ENCODE measurements at places on chromosomes 1 and 21.

DNA sequence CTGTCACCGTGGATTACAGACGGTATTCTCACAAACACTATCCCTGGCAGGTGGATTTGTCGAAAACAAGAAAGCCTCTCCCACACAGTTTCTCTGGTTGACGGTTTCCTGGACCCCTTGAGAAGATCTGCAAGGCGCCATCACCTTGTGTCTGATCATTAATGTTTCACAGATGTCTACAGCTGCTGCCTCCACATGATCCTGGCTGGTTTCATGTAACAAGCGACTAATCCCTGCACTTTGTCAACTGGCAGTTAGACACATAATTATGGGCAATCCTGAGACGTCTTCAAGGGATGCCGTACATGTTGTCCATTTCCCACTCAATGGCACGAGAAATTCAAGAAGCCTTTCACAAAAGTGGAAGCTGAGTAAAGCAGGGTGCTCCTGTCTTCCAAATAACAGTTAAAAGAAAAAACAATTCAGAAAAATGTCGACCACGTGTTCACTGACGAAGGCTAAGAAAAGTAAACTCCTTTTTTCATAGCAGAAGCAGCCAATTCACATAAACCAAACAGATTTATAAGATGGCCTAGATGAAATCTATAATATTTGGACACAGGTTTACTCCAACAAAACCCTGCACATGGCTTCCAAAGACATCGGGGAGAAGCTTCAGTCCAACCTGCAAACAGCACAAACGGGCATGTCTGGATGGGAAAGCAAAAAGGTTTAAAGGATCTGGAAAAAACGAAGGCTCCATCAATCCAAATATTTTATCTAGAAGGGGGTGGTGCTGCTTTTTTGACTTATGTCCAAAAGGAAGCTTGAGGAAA is 52.2 kb downstream of the CAPZB start:
- no peak for DNase-seq

DNA sequence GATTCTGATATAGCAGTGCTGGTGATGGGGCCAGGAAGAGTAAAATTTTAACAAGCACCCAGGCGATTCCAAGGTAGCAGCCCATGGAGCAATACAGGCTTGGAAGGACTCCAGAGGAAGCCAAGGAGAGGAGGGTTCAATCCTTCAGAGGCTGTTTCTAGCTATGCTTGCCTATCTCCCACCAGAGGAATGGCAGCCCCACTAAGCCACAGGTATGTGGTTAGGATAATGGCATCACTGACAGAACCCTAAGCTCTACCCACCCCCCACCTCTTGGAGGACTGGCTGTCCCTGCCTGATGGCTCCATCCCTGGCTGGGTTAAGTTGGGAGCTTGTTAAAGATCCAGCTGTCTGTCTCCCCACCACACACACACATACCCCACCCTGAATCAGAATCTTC is 19.3 kb upstream of the PTAFR start:
- no peak for DNase-seq

DNA sequence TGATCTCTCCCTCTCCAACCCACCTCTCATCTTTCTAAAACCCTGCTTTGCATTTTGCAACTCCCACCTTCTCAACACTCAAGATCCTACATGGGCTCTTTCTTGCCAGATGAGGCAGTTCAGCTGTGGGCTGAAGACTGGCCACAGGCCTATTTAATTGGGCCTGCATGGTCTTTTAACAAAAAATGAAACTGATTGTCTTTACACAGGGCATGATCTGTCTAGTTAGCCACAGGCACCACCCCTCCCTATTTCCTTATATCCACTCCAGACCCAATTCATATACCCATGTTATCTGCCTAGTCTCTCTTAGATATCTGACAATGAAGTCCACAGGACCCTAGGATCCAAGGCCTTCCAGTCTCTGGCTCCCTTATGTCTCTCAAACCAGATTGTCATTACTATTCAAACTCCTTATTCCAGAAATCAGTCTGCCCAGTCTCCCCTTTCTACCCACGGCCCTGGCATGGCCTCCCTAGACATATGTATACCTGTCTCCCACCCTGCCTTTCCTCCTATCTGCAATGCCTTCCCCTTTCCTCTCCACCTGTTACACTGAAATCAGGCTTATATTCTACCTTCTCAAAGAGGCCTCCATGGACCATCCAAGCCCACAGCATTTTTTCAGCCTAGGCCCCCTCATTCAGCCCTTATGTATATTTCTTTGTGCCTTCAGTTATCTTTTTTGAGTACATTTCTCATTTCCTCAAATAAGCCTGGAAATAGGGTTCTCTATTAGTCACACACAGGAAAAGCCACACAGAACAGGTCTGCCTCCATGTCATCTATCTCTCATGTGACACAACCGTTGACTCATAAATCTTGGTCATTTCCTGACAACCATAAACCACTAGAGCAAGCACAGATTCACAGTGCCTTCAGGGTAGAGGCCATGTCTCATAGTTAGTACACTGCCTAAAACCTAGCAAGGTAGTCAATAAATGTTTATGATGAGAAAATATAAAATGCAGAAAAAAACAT is 39.0 kb downstream of the LPAR3 start:
- DNase-seq: no peak

- no peak for DNase-seq
Measured at GRCh38 chr1:170660871-170661645, 2.9 kb upstream of the PRRX1 start.

- no peak for DNase-seq
Measured at GRCh38 chr1:79322511-79323027, 316.0 kb upstream of the ADGRL4 start.

DNA sequence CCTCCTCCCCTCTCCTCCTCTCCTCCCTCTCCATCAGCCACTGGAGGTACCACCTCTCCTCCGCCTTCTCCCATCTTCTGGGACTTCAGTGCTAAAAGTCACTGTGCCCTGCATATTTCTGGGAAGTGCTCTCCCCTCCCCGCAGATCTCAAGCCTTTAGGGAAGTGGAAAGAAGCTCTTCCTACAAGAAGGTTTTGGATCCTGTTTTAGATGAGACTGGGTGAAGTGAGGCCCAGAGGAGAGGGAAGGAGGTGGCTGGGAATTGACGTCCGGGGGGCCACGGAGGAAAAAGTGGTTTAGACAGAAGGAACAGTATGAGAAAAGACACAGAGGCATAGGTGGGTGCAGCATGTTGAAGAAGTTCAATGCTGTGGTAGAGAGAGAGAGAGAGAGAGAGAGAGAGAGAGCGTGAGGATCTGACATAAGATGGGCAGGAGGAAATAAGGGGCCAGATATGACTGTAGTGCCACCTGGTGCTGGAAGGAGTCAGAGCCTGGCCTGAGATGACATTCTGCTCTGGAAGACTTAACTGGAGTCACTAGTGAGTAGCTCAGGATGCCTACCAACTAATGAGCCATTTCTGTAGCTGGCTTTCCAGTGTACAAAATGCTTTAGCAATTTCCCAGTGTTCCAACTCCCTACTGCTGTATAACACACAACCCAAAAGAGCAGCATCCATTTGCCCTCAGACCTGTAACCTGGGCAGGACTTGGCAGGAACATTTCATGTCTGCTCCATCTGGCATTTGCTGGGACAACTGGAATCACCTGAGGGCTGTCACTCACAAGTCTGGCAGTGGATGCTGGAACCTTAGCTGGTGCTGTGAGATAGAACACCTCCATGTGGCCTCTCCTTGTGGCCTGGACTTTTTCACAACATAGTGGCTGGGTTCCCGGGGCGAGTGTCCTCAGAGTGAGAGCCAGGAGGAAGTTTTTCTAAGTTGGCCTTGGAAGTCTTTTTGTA is 16.6 kb upstream of the ZSCAN20 start:
- peak; percentile 67 for DNase-seq

DNA sequence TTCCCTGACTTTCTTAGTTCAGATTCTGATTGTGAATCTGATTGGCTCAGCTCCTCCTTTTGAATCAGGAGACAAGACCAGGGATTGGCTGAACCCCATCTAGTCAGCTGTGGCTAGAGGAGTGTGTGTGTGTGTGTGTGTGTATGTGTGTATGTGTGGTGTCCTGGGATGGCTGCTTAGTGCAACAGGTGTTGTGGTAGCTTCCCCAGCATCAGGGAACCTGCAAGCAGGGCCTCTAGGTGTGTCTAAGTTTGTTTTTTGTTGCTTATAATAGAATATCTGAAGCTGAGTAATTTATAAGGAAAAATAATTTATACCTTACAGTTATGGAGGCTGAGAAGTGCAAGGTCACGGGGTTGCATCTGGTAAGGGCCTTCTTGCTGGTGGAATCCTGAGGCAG is 13.2 kb upstream of the ALPL start:
- no peak for DNase-seq

GRCh38 chr1:202251424-202252256 is 58.0 kb downstream of the LGR6 start:
- DNase-seq: no peak

- no peak for DNase-seq
Measured at GRCh38 chr1:29414086-29414485, 177.8 kb downstream of the PTPRU start.

DNA sequence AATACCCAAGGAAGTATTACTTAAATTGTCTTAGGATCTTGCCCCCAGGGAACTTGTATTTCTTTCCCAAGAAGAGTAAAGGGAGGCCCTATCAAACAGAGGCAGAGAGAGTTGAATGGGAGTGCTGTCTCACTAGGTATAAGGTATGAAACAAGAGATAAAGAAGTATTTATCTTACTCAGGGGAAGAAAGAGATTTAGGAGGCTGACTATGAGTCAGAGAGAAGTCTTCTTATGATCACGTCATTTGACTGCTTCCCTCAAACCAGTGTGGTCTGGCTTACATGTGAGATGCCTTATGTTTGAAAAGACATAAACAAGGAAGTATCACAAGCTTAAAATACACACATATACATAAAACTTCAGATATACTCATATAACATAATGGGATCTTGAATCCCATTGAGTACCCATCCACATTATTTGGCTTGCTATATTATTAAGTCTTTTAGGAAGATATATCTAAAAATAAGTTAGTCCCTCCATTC is 29.6 kb downstream of the DUSP10 start:
- DNase-seq: no peak

DNA sequence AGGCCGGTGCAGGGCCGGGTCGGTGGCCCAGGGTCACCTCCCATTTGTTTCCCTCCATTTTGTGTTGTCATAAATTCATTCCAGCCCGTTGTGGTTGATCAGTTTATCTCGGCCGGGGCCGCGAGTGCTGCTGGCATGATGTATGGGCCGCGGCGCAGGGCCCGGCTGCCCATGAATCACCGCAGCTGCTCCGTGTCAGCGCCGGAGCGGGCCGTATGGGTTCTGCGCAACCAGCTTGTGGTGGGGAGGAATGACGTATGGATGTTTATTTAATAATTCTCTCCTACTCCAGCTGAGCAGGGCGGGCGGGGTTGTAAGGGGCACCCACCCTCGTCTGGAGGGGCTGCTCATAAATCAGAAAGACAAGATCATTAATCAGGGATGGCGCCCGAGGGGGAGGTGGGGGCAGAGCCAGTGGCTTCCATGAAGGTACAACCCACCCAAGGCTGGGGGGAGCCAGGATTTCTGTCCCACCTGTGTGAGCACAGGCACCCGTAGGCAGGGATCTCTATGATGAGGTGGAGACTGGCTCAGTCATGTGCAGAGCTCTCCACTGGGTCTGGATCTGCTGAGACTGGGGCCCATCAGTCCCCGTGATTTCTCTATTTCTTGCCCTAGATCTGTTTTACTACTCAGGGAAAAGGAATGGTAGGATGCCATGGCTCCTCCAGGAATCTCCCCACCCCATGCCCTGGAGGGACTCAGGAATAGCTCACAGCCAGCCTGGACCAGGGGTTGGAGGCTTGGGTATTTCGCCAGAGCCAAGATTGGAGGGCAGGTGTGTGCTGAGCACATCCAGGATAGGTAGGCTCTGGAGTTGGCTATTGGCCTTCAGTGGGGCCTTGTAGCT is 27.8 kb downstream of the TMEM53 start:
- no peak for DNase-seq

DNA sequence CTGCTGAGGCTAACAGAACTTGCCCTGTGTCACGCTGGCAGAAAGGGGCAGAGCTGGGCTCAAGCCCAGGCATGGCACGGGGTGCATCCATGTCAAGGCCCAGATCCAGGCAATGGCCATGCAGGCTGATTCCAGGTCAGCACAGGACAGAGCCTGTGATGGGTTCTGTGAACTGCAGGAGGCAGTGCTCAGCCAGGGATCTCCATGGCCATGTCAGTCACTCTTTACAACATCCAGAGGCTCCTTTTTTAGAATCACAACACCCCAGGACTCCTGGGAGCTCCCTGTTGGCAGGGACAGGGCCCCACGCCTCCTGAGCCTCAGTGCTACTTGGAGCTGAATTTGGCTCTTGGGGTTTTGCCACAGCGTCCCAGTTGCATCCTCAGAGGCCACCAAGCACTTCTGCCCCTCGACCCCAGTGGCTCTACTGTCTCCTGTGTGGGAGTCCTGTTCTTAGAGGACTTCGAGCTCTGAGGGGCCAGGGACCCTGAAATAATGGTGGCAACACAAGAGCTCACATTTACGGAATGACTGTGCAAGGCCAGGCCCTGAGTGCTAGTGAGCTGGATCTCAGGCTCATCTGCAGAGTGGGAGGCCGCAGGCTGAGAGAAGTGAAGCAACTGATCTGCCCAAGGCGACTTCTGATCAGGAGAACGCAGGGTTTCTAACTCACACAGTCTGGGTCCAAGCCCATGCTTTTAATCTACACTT is 211.5 kb downstream of the TRABD2B start:
- DNase-seq: no peak

- DNase-seq: no peak
Measured at GRCh38 chr21:29130270-29130969, at the start of gene MAP3K7CL. Gene MAP3K7CL, plus strand, starts transcription at chr21:29130644. Its CDS starts 2,701 bp downstream, at chr21:29133345.

DNA sequence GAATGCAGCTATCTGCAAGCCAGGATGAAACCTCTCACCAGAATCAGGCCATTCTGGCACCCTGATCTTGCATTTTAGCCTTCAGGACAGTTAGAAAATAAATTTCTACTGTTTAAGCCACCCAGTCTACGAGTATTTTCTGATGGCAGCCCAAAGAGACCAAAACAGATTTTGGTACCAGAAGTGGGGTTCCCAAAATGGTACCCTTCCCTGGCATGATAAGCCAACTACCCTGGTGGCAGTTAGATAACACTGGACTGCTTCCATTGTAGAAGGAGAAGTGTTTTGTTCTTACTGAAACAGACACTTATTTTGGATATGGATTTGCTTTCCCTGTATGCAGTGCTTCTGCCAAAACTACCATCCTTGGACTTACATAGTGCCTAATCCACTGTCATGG is 115.0 kb downstream of the CSMD2 start:
- DNase-seq: no peak

GRCh38 chr21:27759820-27760219 is 792.9 kb upstream of the ADAMTS5 start:
- no peak for DNase-seq

- DNase-seq: no peak
Measured at GRCh38 chr1:104526158-104526795, 776.6 kb downstream of the AMY1C start.

DNA sequence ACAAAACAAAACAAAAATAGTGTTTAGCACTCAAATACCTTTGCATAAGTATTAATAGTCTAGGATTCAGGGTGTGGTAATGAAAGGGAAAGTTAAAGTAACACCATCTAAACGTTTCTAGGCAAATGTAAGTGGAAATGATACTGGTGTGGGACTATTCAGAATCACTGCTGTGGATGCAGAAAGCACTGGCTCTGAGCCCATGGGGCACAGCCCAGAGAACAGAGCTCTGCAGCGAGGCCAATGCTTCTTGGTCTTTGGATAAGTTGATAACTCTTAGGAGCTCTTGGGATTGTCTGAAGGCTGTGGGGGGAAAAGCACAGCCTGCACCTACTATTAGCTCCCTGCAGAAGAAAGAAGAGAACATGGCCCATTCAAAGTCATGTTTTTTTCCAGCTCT is 21.4 kb upstream of the DNM3 start:
- no peak for DNase-seq

GRCh38 chr1:204602111-204602579 is 83.4 kb downstream of the LRRN2 start:
- DNase-seq: no peak

Measured in NT2/D1 (cell line).